Left kidney (tissue), 8 donors: ENCODE measurements at places on chromosomes 16 and 17. TPM values are rescaled to one million over a fixed set of nuclear protein-coding genes. Genes with fewer than 3 reads are reported as not detected.

Gene ARL6IP1
- polyA plus RNA-seq, result 315 TPM

Gene EARS2
- polyA plus RNA-seq, result 30.7 TPM

Gene TNFRSF13B
- not detected for polyA plus RNA-seq

Gene USP7
- polyA plus RNA-seq, result 151 TPM

Gene CACNG4
- 3.5 TPM for polyA plus RNA-seq

Gene RND2
- 3.5 TPM for polyA plus RNA-seq

Gene NXN
- 32.7 TPM for polyA plus RNA-seq
